ENCODE measurements at places on chromosomes 12 and 14. TPM values are rescaled to one million over a fixed set of nuclear protein-coding genes. Genes with fewer than 3 reads are reported as not detected.

Gene PRB2
- total RNA-seq: not detected

Gene HCAR2
- not detected for total RNA-seq

Gene RTN1
- total RNA-seq: not detected

Gene DBX2
- total RNA-seq: not detected

Gene GPRC5D
- 0.22 TPM for total RNA-seq

Gene LMO3
- not detected for total RNA-seq

Gene PSMC1
- 225 TPM for total RNA-seq

Gene HOXC12
- not detected for total RNA-seq

Gene CISTR
- total RNA-seq: not detected

Gene MYL2
- 0.39 TPM for total RNA-seq

Gene RIPK3
- total RNA-seq: not detected

Gene GALNT4
- total RNA-seq: 7.6 TPM

Gene SLCO1B1
- 0.46 TPM for total RNA-seq

Gene LUM
- not detected for total RNA-seq

Gene RNF10
- 105 TPM for total RNA-seq

Gene GPR68
- not detected for total RNA-seq

Gene SLC17A8
- not detected for total RNA-seq

Gene RNF212B
- total RNA-seq: not detected

Gene SPIC
- total RNA-seq: not detected

Gene FOXG1
- 0.10 TPM for total RNA-seq

Gene TEX52
- total RNA-seq: not detected

Gene AMIGO2
- total RNA-seq: 95.5 TPM

Gene ERP27
- not detected for total RNA-seq

Gene PDE3A
- 2.6 TPM for total RNA-seq

Gene KRT83
- 7.2 TPM for total RNA-seq

Gene RNASE7
- total RNA-seq: not detected

Gene KRT82
- total RNA-seq: not detected
